Skin of body (tissue), 3 donors: ENCODE measurements at places on chromosomes 6 and 20. TPM values are rescaled to one million over a fixed set of nuclear protein-coding genes. Genes with fewer than 3 reads are reported as not detected.

Gene HLA-DQB2
- total RNA-seq = 6.4 TPM

Gene DDO
- total RNA-seq = 1.3 TPM

Gene RSPO3
- 8.6 TPM for total RNA-seq

Gene PRR18
- total RNA-seq = 0.20 TPM

Gene SNAP91
- 1.3 TPM for total RNA-seq

Gene EYS
- total RNA-seq = 0.69 TPM

Gene EPPIN
- not detected for total RNA-seq

Gene CDYL
- 24.8 TPM for total RNA-seq

Gene ADGRB3
- total RNA-seq = 3.3 TPM

Gene ZKSCAN8
- 18.1 TPM for total RNA-seq

Gene NFYA
- 27.0 TPM for total RNA-seq

Gene DNAH8
- total RNA-seq = 0.89 TPM

Gene B3GAT2
- 0.59 TPM for total RNA-seq

Gene RSPH3
- 5.1 TPM for total RNA-seq

Gene CD93
- 53.8 TPM for total RNA-seq

Gene CDSN
- 37.1 TPM for total RNA-seq

Gene TTLL9
- total RNA-seq = 0.30 TPM

Gene KLHDC3
- 82.3 TPM for total RNA-seq

Gene SLC35F1
- 3.1 TPM for total RNA-seq

Gene RAD21L1
- total RNA-seq = not detected

Gene ANKS1A
- 17.3 TPM for total RNA-seq

Gene CST3
- 69.7 TPM for total RNA-seq

Gene TRAPPC3L
- total RNA-seq = 0.49 TPM

Gene AKAP12
- 90.2 TPM for total RNA-seq

Gene HMGN3
- 80.5 TPM for total RNA-seq

Gene SSTR4
- total RNA-seq = 0.30 TPM

Gene DNMT3B
- 2.5 TPM for total RNA-seq

Gene PDYN
- not detected for total RNA-seq

Gene DAAM2
- 32.2 TPM for total RNA-seq

Gene PRICKLE4
- total RNA-seq = 2.4 TPM

Gene PFDN6
- 25.3 TPM for total RNA-seq

Gene PTGIS
- 14.0 TPM for total RNA-seq

Gene TNNC2
- 472 TPM for total RNA-seq

Gene PROKR2
- not detected for total RNA-seq

Gene HTR1E
- total RNA-seq = not detected

Gene FOXP4
- total RNA-seq = 2.0 TPM

Gene RCAN2
- total RNA-seq = 1.9 TPM

Gene HLA-DOA
- total RNA-seq = 2.3 TPM

Gene SNAP25
- 3.5 TPM for total RNA-seq
